DND-41 (cell line): ENCODE measurements at places on chromosomes 5 and 9.

DNA sequence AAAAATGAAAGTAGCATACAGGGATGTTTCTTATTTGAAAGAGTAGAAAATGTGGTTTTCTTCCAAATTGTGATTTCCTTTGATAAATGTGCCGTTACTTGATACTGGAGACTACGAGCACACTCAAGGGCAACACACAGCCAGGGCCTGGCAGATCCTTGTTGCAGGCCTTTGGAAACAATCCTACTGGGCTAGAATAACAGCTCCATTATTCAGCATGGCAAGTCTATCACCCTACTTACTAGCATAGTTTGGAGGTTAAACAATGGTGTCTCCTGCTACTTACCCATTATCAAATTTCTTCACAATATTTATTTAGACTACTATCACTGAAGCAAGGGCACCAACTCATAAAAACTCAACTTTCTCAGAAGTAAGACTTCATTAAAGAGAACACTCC is 140.8 kb upstream of the ZNF608 start:
- H3K27ac ChIP-seq: peak overlapping the region; percentile 56; the same call in 1 of the 2 replicates
- DNase-seq: no peak
- H3K4me1 ChIP-seq: peaks cover 37% of the 10 kb centered on the region
- H3K4me3 ChIP-seq: no peak overlapping the region

GRCh38 chr5:66281294-66281693 is 137.2 kb downstream of the SREK1 start:
- no peak overlapping the region for H3K27ac ChIP-seq
- no peak for DNase-seq
- no peaks in the 10 kb centered on the region for H3K4me1 ChIP-seq
- H3K4me3 ChIP-seq: no peak overlapping the region
- no peaks in the 10 kb centered on the region for H3K36me3 ChIP-seq
- no peaks in the 10 kb centered on the region for H3K27me3 ChIP-seq

DNA sequence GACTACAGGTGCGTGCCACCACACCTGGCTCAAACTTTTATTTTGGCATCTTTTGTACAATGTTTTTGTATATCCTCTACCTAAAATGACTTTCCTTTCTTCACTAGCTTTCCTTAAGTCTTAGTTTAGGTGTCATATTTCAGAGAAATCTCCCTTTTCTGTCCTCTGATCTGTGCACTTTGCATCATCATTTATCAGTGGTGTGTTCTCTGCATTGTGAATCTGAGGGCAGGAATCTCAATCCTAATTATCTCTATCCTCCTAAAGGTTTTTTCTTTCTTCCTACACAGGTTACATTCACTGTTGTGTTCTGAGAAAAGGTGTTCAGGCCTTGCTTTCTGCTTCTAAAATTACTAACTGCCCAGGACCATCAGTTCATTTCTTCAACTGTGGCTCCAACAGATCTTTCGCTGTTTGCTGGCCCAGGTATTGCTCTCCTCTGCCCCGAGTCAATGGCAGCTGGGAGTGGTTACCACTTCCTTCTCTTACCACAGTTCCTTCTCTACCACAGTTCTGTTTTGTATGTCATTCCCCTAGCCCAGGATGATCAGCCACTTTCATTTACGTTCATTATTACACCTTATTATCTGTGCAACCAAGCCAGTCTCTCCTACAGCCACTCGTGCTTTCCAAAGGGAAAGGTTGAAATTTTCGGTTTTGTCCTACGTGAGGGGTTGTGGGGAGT is 14.0 kb downstream of the TGFBR1 start:
- peaks cover 27% of the 10 kb centered on the region for H3K4me1 ChIP-seq
- peak overlapping the region; percentile 53 for H3K4me3 ChIP-seq
- no peaks in the 10 kb centered on the region for H3K27me3 ChIP-seq
- peak; percentile 79 for DNase-seq
- peak overlapping the region; percentile 80 for H3K27ac ChIP-seq

GRCh38 chr5:112738191-112738560 is 491 bp downstream of the APC start:
- H3K27ac ChIP-seq: peak overlapping the region; percentile 69
- no peaks in the 10 kb centered on the region for H3K36me3 ChIP-seq
- peak overlapping the region; percentile 45; the same call in 1 of the 2 replicates for H3K4me3 ChIP-seq
- DNase-seq: peak; percentile 29
- H3K4me1 ChIP-seq: peaks cover 34% of the 10 kb centered on the region

- no peaks in the 10 kb centered on the region for H3K36me3 ChIP-seq
- no peak overlapping the region for H3K27ac ChIP-seq
- no peaks in the 10 kb centered on the region for H3K27me3 ChIP-seq
- H3K4me1 ChIP-seq: no peaks in the 10 kb centered on the region
These were observed 775.4 kb downstream of the SEMA5A start for GRCh38 chr5:8770431-8770830.

DNA sequence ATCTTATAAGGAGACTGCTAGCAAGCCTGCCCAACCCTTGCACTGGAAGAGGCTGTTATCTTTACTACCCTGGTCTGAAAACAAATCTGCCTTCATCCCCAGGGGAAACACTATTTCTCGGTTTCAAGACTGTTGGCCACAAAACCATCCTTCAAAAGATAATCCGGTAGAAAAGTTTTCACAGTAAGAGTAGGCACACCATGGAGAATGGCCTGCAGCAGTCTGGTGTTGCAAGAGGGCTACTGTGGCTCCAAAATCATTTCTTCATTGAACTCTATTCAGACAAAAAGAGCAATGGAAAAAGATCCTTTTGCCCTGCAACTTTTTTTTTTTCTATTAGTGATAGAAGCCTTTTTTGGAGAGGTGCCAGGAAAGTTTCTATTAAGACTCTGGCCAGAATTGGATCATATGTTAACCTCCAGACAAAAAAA is 163.9 kb downstream of the ARHGEF28 start:
- no peaks in the 10 kb centered on the region for H3K27me3 ChIP-seq
- H3K4me3 ChIP-seq: no peak overlapping the region
- H3K27ac ChIP-seq: no peak overlapping the region
- DNase-seq: no peak

DNA sequence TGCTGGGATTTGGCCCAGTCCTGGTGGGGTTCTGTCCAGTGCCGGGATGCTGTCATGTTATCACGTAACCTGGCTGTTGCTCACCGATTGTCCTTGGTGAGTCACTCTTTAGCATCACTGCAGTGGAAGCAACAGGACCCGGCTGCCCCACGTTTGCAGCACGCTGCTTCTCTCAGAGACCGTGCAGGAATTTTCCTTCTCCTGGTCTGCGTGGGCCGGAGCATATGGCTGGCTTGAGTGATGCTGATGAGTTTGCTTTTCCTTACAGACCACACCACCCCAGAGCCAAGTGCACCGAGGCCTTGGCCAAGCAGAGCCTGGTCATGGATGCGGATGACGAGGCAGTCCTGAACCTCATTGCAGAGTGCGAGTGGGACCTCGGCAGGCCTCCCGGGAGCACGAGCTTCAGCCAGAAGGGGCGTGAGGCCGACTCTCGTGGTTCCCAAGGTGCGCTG is 21.4 kb downstream of the CEP72 start:
- H3K4me3 ChIP-seq: no peak overlapping the region
- H3K4me1 ChIP-seq: no peaks in the 10 kb centered on the region
- no peaks in the 10 kb centered on the region for H3K27me3 ChIP-seq
- DNase-seq: no peak
